ENCODE measurements at places on chromosomes 1 and 21. TPM values are rescaled to one million over a fixed set of nuclear protein-coding genes. Genes with fewer than 3 reads are reported as not detected.

GFI1 gene
- 78.5 TPM for total RNA-seq

IGSF5 gene
- total RNA-seq: not detected

PEF1 gene
- 55.9 TPM for total RNA-seq

LENEP gene
- total RNA-seq: 0.48 TPM

KMO gene
- total RNA-seq: not detected

DYNLT4 gene
- total RNA-seq: not detected

CR1 gene
- not detected for total RNA-seq

HSF2BP gene
- total RNA-seq: 0.29 TPM

DYRK1A gene
- 83.5 TPM for total RNA-seq

MYBPH gene
- total RNA-seq: not detected

- H3K4me3 ChIP-seq: no peak overlapping the region
- DNase-seq: no peak
- peaks cover 11% of the 10 kb centered on the region for H3K4me1 ChIP-seq
These were observed 55.7 kb upstream of the SYNC start for GRCh38 chr1:32758177-32758794.

DNA sequence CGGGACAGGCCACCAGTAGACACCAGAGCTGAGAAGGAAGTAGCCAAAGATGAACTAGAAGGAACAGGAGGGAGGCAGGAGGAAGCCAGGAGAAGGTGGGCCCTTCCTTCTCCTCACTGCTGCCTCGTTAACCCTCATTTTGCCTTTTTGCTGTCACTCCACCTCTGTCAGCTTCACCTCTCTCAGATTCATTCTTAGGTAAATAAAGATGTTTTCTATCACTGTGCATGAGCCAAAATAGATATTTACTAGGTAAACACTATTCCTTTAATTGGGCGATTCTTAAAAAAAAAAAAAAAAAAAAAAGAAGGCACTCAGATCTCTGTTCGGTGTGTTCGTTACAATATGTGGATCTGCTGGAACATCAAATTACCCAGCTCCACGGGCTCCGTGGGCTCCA is 112.3 kb downstream of the GLUL start:
- no peaks in the 10 kb centered on the region for H3K4me1 ChIP-seq
- H3K4me3 ChIP-seq: no peak overlapping the region
- no peaks in the 10 kb centered on the region for H3K36me3 ChIP-seq
- DNase-seq: no peak
- no peak overlapping the region for H3K27ac ChIP-seq

- no peak overlapping the region for H3K4me3 ChIP-seq
- no peak overlapping the region for H3K27ac ChIP-seq
- H3K4me1 ChIP-seq: no peaks in the 10 kb centered on the region
These were observed 38.5 kb downstream of the TGFB2 start for GRCh38 chr1:218383681-218384080.

DNA sequence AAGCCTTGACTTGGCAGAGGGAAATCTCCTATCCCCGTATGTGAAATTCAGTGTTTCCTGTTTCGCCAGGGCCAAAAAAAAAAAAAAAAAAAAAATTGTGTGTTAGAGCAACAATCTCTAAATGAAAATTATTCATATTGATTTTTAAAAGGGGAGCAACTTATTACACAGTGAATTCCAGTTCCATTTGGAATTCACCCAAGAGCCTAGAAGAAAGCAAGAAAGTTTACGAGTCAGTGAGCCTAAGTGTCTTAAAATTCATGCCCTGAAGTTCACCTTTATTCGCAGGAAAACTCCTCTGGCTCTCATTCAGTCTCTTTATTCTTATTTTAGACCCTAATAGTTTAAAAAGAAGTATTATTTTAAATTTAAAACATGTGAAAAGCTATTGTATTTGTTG is 42.1 kb upstream of the HUNK start:
- DNase-seq: no peak
- H3K4me3 ChIP-seq: no peak overlapping the region
- no peaks in the 10 kb centered on the region for H3K36me3 ChIP-seq
- H3K4me1 ChIP-seq: no peaks in the 10 kb centered on the region
- peaks cover 14% of the 10 kb centered on the region for H3K27me3 ChIP-seq
- H3K27ac ChIP-seq: no peak overlapping the region

GRCh38 chr21:45994086-45994661 is 12.6 kb downstream of the COL6A1 start:
- no peak for DNase-seq
- H3K27me3 ChIP-seq: no peaks in the 10 kb centered on the region
- H3K4me3 ChIP-seq: no peak overlapping the region
- H3K27ac ChIP-seq: no peak overlapping the region
- H3K36me3 ChIP-seq: no peaks in the 10 kb centered on the region

DNA sequence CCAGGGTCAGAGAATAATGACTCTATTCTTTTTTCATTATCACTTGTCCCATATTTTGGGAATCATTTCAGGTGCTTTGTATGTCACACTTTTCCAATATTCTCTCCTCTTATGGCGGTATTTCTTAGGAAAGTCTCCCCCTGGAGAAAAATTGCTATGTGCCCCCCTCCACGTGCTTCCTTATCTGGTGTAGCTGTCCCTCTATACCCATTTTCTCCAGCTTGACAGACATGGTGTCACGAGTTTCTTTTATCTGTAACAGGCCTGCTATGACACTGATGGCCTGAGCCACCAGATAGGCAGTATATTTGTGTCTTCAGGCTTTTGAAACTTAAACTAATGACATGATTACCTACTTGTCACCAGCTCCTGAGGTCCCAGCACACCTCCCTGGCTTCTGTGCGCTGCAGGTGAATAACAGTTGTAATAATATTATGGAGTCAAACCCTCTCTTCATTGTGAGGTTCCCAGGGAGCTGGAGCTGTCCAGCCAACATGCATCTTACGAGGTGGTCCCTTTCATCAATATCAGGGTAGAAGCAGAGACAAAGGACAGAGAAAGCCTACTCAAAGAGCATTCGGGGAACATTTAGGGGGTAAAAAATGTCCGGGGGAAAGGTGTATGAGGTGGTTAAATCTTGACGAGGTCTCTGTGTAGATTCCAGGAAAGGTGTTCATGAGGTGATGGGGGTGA is 71.2 kb upstream of the DUSP10 start:
- no peaks in the 10 kb centered on the region for H3K27me3 ChIP-seq
- no peak overlapping the region for H3K27ac ChIP-seq

DNA sequence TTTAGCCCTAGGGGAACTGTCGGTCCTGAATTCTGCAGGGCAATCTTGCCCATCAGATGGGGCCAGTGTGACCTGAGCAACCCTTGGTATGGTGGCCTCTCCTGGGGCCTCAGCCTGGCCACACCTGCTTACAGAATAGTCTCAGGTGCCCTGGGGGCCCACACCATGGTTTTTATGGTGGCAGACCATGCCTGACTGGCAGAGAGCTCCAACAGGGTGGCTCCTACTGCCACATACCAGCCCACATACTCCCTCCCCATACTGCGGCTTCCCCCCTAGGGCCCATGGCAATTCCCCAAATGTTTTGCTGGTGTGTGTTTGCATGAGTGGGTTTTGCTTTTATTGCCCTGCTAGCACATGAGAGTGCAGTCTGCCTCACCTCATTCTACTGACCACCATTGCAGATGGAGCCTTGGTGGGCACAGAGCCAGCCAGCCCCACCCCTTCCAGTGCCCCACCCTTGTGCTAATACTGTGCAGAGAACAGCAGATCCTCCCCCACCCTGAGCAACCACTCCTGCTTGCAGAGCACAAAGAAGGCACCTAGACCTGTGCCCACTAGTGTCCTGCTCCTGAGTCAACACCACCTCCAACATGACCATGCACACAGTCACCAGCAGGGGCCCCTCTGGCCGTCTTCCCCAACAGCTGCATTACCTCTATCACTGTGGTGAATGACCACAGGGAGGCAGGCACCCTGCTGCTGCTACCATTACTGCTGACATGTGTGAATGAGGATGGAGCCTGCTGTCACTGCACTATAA is 86.8 kb downstream of the GDAP2 start:
- H3K27ac ChIP-seq: no peak overlapping the region
- no peaks in the 10 kb centered on the region for H3K27me3 ChIP-seq
- H3K4me1 ChIP-seq: no peaks in the 10 kb centered on the region
- DNase-seq: no peak
- no peak overlapping the region for H3K4me3 ChIP-seq
- peaks cover 25% of the 10 kb centered on the region for H3K36me3 ChIP-seq

DNA sequence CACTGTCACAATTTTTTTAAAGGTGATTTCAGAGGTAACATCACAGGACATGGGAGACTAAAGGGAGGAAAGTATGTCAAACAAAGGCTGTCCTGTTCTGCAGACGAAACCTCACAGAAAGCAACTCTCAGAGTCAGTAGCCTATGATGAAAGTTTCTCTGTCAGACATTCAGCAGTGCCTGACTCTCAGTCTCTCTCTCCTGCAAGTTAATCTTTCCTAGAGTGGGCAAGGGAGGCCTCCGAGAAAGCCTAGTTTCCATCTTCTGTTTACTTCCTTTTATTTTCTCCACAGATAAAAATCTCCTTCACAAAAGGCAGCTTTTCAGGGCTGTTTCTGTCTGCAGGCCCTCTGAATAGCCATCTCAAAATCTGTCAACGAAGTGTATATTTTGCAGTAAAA is 24.9 kb upstream of the FMO2 start:
- no peak overlapping the region for H3K4me3 ChIP-seq
- no peaks in the 10 kb centered on the region for H3K4me1 ChIP-seq
- H3K27ac ChIP-seq: no peak overlapping the region
- H3K27me3 ChIP-seq: peaks cover 7% of the 10 kb centered on the region

- H3K4me1 ChIP-seq: no peaks in the 10 kb centered on the region
- H3K4me3 ChIP-seq: no peak overlapping the region
- no peak for DNase-seq
- H3K27me3 ChIP-seq: no peaks in the 10 kb centered on the region
These were observed 52.4 kb downstream of the UBR4 start for GRCh38 chr1:19157653-19158052.

- H3K36me3 ChIP-seq: no peaks in the 10 kb centered on the region
- H3K27me3 ChIP-seq: no peaks in the 10 kb centered on the region
- no peak for DNase-seq
- no peaks in the 10 kb centered on the region for H3K4me1 ChIP-seq
- H3K27ac ChIP-seq: no peak overlapping the region
These were observed 210.9 kb downstream of the TGFB2 start for GRCh38 chr1:218556016-218556415.

- H3K4me3 ChIP-seq: no peak overlapping the region
- peak overlapping the region; percentile 23 for H3K27ac ChIP-seq
- H3K4me1 ChIP-seq: peaks cover 10% of the 10 kb centered on the region
- no peaks in the 10 kb centered on the region for H3K27me3 ChIP-seq
- no peaks in the 10 kb centered on the region for H3K36me3 ChIP-seq
These were observed 17.2 kb downstream of the DRAXIN start for GRCh38 chr1:11708554-11709350.

DNA sequence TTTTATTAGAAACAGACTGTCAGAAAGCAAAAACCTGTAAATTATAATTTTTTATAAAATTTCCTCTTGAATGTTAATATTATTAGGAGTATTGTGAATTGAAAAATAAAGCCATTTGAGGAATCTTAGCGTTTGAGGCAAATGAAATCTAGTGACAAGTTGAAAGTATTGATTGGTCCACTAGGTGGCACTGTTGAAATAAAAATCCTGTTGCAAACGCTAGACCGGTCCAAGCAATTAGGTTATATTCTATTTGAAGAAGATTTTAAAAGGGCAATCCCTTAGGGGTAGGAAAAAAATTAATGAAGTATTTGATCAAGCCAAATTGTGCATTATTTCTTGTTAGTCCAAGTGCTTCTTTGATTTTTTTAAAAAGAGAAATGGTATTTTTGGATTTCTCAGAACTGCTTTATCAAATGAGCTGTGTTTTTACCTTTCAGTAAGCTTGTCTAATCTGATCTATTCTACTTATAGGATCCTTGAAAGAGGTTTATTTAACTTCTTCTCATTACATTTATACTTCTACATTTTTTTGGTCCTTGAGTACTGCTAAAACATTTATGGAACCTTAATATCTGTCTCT is 57.7 kb downstream of the ATG4C start:
- no peak for DNase-seq
- peaks cover 5% of the 10 kb centered on the region for H3K36me3 ChIP-seq
- no peaks in the 10 kb centered on the region for H3K4me1 ChIP-seq
- no peak overlapping the region for H3K27ac ChIP-seq
- no peaks in the 10 kb centered on the region for H3K27me3 ChIP-seq

DNA sequence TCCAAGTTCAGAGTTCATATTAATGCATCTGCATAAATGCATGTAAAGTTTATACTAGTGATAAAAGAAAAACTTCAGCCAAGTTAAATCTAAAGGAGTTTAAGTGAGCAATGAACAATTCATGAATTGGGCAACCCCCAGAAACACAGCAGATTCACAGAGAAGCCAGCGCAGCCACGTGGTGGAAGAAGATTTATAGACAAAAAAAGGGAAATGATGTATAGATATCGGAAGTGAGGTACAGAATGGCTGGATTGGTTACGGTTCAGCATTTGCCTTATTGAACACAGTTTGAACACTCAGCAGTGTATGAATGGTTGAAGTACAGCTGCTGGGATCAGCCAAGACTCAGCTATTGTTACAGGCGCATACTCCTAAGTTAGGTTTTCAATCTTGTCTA is 5.7 kb downstream of the AK5 start:
- H3K4me3 ChIP-seq: no peak overlapping the region
- no peak for DNase-seq
- no peaks in the 10 kb centered on the region for H3K27me3 ChIP-seq
- H3K4me1 ChIP-seq: no peaks in the 10 kb centered on the region
- no peak overlapping the region for H3K27ac ChIP-seq
- H3K36me3 ChIP-seq: no peaks in the 10 kb centered on the region

DNA sequence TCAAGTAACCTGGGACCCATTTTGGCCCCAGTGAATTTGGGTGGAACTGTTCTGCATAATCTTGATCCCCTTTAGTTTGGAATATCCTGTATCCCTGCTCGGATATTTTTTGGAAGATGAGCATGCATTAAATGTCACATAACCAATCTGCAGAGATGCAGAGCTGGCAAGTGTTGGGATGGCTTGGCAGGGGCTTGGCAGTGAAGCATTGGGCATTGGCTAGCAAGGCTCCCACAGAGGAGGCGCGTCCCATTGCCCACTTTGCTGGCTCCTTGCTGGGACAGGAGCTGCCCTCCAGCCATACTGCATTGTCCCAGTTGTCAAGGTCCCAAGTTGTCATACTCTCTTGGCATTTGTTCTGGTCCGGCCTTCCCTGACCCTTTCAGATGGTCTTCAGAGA is 29.9 kb downstream of the LAMC2 start:
- H3K27me3 ChIP-seq: peaks cover 27% of the 10 kb centered on the region
- DNase-seq: no peak
- no peaks in the 10 kb centered on the region for H3K36me3 ChIP-seq
- H3K4me3 ChIP-seq: no peak overlapping the region
- H3K27ac ChIP-seq: no peak overlapping the region
- no peaks in the 10 kb centered on the region for H3K4me1 ChIP-seq

- no peaks in the 10 kb centered on the region for H3K27me3 ChIP-seq
- no peak for DNase-seq
- no peak overlapping the region for H3K27ac ChIP-seq
- no peaks in the 10 kb centered on the region for H3K4me1 ChIP-seq
- no peaks in the 10 kb centered on the region for H3K36me3 ChIP-seq
These were observed 777.5 kb downstream of the ADGRL2 start for GRCh38 chr1:82578086-82578726.
